ENCODE measurements at places on chromosomes 7 and 10. TPM values are rescaled to one million over a fixed set of nuclear protein-coding genes. Genes with fewer than 3 reads are reported as not detected.

DNA sequence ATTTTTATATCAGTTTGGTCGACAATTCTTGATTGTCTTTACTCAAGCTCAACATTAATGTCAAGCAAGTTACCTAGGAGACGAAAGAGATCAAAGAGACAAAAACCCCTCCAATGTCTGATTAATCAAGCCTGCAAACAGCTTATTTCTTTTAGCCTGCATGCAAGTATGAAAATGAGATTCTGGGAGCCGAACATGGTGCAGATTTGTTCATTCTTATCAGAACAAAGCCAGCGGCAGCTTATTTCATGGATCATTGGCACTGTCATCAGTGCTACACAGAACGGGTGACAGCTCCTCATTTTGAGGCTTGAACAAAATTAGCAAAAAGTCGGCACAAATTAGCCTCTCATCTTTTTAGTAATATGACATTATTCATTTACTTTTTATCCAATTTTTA, 26.5 kb downstream of the FAM204A start:
- peaks cover 12% of the 10 kb centered on the region for H3K36me3 ChIP-seq
- H3K27me3 ChIP-seq, result no peaks in the 10 kb centered on the region
- H3K27ac ChIP-seq, result no peak overlapping the region
- DNase-seq, result no peak
- H3K4me3 ChIP-seq, result no peak overlapping the region

DNA sequence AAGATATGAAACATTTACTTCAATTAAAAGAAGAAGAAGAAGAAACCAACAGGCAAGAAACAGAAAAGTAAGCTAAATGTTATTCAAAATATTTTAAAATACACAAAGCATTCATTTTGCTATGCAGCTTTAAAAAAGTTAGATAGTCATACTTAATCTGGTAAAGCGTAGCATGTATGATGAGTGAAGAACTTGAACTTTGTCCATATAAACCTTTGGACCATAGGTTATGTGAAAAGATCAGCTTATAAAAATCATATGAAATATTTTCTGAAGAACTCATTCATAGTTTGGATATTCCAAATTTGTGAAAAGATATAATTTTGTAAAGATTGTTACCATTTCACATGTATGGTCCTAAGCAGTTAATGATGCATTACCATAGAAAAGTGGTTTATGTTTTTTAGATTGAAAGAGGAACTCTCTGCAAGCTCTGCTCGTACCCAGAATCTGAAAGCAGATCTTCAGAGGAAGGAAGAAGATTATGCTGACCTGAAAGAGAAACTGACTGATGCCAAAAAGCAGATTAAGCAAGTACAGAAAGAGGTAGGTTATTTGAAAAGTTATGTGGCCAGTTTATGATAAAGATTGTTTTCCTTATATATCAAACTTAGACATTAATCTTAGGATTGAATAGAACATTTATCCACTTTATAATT, 37.3 kb downstream of the KIF20B start:
- no peak overlapping the region for H3K27ac ChIP-seq
- DNase-seq, result no peak
- H3K4me1 ChIP-seq, result no peaks in the 10 kb centered on the region
- H3K27me3 ChIP-seq, result no peaks in the 10 kb centered on the region

DNA sequence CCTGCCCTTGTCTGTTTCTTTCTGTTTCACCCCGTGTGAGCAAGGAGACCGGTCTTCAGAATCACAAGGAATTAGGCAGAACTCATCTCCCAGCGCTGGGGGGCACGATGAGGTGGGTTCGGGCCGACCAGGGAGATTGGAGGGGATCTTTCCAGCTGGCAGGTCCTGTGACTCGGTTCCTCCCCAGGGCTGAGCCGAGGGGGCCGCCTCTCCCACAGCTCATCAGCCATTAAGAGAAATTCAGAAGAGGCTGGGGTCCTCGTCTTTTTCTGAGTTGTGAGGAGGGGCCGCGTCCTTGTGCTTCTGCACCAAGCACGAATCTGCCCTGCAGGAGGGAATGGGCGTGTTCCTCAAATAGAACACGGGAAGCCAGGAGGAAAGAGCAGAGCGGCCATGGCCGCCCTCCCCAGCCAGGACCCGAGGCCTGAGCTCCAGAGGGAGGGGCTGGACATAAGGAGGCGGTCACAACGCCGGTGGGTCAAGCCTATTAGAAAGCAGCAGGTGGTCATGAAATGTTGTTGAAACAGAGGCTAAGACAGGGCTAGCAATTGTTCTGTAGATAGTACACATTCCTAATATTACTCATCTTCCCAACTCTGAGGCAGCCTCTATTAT, 125.3 kb downstream of the ADARB2 start:
- H3K27ac ChIP-seq, result no peak overlapping the region
- no peaks in the 10 kb centered on the region for H3K4me1 ChIP-seq
- no peak overlapping the region for H3K4me3 ChIP-seq
- H3K27me3 ChIP-seq, result no peaks in the 10 kb centered on the region
- no peak for DNase-seq

DNA sequence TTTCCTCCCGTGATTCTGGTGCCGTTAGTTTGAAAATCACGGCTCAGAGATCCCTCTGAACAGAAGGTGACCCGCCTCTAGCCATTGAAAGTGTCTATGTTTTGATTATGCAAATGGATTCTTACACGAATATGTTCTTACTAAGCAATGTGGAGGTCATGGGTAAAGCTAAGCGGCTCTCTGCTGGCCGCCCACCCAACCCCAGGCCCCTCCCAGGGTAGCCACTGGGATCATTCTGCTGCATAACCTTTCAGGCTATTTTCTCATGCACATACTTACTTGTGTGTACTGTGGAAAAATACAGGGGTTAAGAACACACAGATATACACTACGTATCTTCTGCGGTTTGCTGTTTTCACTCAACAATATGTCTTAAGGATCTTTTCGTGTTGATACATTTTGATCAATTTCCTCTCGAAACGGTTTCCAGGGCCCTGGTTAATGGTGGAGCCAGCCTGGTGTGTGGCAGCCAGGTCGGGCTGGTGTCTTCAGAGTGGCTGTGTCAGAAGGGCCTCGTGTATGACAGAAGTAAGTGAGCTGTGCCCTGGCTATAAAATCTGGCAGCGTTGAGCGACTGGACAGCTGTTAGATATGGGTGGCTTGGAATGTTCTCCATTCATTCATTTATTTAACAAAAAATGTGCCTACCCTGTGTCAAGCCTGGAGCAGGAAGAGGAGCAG, 29.9 kb downstream of the ZNF783 start:
- DNase-seq, result no peak
- no peaks in the 10 kb centered on the region for H3K36me3 ChIP-seq
- H3K4me3 ChIP-seq, result no peak overlapping the region
- peaks cover 6% of the 10 kb centered on the region for H3K4me1 ChIP-seq
- H3K27ac ChIP-seq, result no peak overlapping the region
- H3K27me3 ChIP-seq, result no peaks in the 10 kb centered on the region

- no peaks in the 10 kb centered on the region for H3K27me3 ChIP-seq
- DNase-seq, result no peak
- no peaks in the 10 kb centered on the region for H3K4me1 ChIP-seq
- no peaks in the 10 kb centered on the region for H3K36me3 ChIP-seq
- H3K27ac ChIP-seq, result no peak overlapping the region
- no peak overlapping the region for H3K4me3 ChIP-seq
Measured at GRCh38 chr7:98338441-98338840, 57.0 kb downstream of the BRI3 start.

DNA sequence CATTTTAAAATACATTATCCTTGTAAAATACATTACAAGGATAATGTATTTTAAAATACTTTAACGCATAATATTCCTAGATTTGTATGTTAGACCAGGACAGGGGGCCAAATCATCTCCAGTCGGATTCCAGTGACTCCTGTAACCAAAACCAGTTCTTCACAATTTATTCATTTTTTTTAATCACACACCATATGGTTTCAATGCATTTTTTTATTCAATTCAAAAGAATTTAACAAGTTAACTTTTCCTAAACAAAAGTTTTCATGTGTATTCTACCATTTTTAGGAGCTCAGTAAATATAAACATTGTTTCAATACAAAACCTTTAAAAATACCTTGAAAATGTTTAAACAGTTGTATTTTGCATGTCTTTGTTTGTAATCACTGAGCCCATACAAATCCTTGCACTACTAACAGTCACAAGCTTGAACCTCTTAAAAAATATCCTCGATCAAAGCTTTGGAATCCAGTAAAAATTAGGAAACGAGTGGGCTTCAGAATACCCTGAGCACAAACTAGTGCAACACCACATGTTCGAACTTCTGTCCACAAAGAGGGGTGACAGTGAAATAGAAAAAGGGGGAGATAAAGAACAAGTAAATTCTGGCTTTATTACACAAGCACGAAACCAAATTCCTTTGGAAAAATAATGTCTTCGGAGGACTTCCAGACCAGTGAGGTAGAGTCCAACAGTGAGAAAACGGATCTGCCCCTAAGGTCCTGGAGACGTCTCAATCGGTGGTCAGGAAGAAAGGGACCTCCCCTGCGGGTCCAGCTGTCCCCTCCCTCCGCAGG, 1.6 kb downstream of the CCDC71L start:
- no peak for DNase-seq
- H3K27me3 ChIP-seq, result no peaks in the 10 kb centered on the region
- peaks cover 24% of the 10 kb centered on the region for H3K4me1 ChIP-seq
- peak overlapping the region; percentile 79 for H3K27ac ChIP-seq
- H3K4me3 ChIP-seq, result peak overlapping the region; percentile 56
- no peaks in the 10 kb centered on the region for H3K36me3 ChIP-seq

DNA sequence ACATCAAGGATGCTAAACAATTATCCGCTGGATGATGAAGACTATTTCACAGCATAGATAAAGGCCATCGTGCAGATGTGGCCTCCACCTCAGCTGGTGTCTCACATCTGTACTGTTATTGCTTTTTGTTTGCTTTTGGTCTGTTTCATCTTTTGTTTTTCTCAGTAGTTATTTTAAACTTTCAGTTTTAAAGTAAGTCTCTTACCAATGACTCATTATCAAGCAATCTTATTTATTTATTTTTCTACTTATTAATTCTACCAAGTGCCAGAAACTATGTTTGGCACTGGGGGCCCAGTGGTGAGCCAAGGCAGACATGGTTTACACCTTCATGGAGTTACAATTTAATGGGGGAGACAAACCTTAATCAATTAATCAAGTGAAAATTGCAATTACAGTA, 250.9 kb upstream of the TMEM72 start:
- no peak overlapping the region for H3K27ac ChIP-seq
- H3K27me3 ChIP-seq, result no peaks in the 10 kb centered on the region
- H3K4me3 ChIP-seq, result no peak overlapping the region
- no peaks in the 10 kb centered on the region for H3K4me1 ChIP-seq
- no peak for DNase-seq

DNA sequence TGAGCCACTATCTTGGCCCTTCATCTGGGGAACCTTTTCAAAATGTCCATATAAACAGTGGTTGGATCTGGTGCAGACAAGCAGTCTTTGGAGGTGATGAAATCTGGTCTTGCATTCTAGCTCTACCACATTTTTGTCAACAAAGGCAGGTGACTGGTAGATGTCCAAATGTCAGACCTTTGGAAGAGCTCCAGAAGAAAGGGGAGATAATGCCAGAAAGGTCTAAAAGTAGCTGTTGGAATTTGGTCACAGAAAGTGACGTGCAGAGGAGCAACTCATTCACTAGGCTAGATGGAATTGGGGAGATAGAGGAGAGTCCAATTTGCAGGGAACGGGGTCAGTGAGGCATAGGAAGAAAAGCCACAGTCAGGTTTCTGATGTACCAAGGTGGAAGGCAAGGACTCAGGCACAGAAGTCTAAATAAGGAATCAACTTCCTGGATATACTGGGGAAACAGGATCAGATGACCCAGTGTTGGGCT, 36.4 kb upstream of the WAC start:
- H3K4me1 ChIP-seq, result no peaks in the 10 kb centered on the region
- H3K4me3 ChIP-seq, result no peak overlapping the region
- no peak overlapping the region for H3K27ac ChIP-seq
- DNase-seq, result no peak

GRCh38 chr10:59018977-59019376, 157.5 kb upstream of the PHYHIPL start:
- no peak for DNase-seq
- no peaks in the 10 kb centered on the region for H3K36me3 ChIP-seq
- H3K27me3 ChIP-seq, result no peaks in the 10 kb centered on the region
- H3K4me3 ChIP-seq, result no peak overlapping the region

SLC26A5 gene
- polyA plus RNA-seq, result not detected

GNAI1 gene
- polyA plus RNA-seq, result 3.8 TPM

PODXL gene
- polyA plus RNA-seq, result 0.62 TPM

GCK gene
- 0.46 TPM for polyA plus RNA-seq

CYP26C1 gene
- not detected for polyA plus RNA-seq

Measured in CD8-positive, alpha-beta memory T cell (primary cell).